ENCODE measurements at places on chromosomes 3 and 15.

DNA sequence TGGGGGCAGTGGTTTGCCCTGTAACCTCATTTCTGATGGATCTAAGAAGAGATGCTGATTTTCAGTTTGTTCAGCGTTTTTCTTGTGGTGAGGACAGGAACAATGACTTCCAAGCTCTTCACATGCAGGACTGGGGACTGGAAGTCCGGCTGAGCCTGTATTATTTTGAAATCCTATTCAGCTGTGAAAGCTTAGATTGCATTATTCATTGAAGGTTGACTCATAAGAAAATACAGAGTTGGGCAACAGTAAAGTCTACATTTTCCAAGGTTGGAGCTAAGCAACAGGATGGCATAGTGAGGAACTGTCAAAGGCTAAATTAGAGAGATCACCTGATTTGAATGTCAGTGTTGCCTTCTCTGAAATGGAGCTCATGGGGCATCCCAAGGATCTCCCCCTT is 230.9 kb upstream of the FEZF2 start:
- no peaks in the 10 kb centered on the region for H3K36me3 ChIP-seq
- peaks cover 73% of the 10 kb centered on the region for H3K4me1 ChIP-seq
- no peak for DNase-seq
- H3K27me3 ChIP-seq = no peaks in the 10 kb centered on the region
- H3K27ac ChIP-seq = no peak overlapping the region

DNA sequence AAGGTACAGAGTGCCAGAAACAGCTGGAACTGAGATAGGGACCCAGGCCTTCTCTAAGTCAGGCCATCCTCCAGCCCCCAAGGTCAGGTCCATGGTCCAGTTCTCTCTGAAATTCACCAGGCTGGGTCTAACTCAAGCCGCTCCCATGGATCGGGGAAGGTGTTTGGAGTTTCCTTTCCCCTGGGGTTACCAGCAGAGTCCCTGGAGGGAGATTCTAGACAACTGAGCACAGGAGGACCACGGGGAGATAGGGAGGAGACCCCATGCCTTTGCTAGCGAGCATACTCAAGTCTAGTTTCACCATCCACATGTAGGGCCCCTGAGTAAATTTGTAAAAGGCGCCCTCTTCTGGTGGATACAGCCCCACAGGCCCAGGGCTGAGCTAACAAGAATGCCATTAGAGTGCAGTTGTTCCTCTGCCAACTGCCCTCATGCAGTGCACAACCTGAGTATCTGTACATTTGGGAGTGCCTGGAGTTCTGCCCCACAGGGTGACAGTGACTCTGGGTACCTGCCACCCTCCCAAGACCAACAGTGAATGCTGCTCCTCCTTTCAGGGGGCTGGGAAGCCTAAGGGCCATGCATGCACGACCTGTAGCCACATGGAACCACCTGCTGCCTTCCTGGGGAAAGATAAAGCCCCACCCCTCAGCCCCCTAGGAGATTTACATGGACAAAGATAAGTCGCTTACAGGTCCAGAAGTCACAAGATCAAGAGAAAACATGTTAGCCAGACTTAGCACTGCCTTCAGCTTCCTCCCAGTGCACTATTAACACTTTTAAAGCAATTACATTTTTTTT is 89.0 kb downstream of the IQSEC1 start:
- H3K27ac ChIP-seq = no peak overlapping the region
- peaks cover 6% of the 10 kb centered on the region for H3K27me3 ChIP-seq
- peaks cover 39% of the 10 kb centered on the region for H3K4me1 ChIP-seq
- no peak overlapping the region for H3K4me3 ChIP-seq

DNA sequence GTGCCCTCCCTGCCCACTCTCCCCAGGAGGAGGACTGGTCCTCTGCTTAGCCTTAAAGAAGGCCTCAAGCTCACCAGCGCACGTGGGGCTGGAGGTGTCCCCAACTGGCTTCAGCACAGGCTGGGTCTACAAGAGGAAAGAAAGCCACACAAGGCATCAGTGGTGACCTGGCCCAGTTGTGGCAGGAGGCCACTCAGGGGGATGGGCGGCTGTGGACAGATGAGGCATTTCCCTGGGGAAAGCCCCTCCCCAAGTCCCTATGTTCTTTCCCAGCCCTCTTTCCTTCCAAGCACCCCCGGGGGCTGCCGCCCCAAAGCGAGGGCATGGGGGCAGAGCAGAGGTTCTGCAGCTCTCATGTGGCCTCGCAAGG is 155.2 kb upstream of the TLE3 start:
- H3K36me3 ChIP-seq = no peaks in the 10 kb centered on the region
- H3K27me3 ChIP-seq = peaks cover 66% of the 10 kb centered on the region
- H3K4me3 ChIP-seq = no peak overlapping the region
- DNase-seq = no peak
- H3K4me1 ChIP-seq = peaks cover 60% of the 10 kb centered on the region
- H3K27ac ChIP-seq = no peak overlapping the region

DNA sequence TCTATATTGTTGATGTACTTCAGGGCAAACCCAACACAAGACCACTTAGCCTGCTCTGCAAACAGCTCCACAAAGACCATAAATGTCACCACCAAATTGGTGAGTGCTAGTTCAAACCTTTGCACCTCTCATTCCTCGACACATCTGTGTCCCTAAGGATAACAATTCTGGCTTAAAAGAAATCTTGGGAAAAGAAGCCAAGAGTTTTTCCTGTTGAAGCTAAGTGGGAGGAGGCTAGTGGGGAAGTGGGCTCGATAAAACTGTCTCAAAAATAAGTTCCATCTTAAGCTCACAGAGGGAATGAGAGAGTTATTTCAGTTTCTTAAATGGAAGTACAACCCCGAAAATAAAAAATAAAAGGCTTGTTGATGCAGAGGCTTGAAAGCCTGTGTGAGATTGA is 40.4 kb upstream of the PRICKLE2 start:
- peak overlapping the region; percentile 86 for H3K4me3 ChIP-seq
- no peak for DNase-seq
- H3K4me1 ChIP-seq = peaks cover 69% of the 10 kb centered on the region
- peaks cover 21% of the 10 kb centered on the region for H3K36me3 ChIP-seq

DNA sequence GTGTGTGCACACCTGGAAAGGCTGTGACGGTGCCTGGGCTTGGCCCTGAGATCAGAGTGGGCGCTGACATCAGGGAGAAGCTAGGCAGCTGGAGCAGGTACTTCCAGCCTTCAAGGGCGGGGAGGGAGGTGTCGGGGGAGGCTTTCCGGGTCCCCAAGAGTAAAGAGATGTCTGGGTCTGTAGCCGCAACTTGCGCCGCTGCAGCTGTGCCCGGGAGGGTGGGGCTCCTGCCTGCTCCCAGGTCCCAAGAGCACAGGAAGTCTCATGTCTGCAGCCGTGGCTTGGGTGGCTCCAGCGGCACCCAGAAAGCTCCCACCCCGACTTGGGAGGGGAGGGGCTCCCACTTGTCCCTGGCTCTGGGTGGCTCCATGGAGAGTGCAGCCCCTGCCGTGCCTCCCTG is 103.2 kb upstream of the BNIP2 start:
- H3K27ac ChIP-seq = no peak overlapping the region
- no peaks in the 10 kb centered on the region for H3K36me3 ChIP-seq
- DNase-seq = no peak
- no peak overlapping the region for H3K4me3 ChIP-seq

DNA sequence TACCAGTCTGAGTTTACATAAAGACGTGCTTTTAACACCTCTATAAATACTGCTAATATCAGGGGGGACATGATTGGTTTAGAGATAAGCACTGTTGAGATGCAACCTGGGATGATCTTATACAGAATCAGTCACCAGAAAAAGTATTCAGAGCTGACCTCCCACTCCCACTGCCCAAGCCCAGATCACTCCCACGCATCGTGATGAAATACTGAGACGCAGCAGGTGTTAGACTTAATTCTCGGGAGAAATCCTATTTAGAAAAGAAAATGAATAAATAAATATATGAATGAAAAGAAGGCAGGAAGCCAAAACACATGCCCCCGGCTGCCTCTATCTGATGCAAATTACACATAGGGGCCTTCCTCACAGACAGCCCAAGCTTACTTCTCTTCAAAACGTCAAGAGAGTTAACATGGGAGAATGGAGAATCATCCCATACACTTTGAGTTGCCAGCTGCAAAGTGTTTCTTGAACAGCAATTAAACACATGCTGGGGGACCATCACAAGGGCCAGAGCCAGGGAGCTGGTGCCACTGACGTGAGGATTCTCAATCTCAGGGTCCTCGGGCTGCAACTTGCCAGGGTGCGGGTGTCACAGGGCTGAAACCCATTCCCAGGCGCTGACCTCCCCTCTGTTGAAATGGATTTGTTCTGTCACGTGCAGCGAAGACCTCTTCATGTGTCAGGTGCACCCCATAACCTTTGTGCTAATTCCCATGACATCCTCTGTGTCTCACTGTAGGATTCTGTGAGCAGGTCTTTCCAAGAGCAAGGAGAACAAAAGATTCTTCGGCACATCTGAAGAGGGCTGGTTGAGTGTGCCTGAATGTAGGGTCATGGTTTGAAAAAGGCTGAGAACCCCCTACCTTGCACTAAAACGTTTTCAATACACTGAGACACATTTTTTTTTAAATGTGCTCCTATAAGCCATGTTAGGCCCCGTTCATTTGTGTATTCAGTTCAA is 764.2 kb upstream of the ARRDC4 start:
- no peak overlapping the region for H3K4me3 ChIP-seq
- H3K27me3 ChIP-seq = no peaks in the 10 kb centered on the region
- DNase-seq = no peak
- H3K27ac ChIP-seq = peak overlapping the region; percentile 29
- H3K36me3 ChIP-seq = peaks cover 5% of the 10 kb centered on the region
- H3K4me1 ChIP-seq = peaks cover 17% of the 10 kb centered on the region

GRCh38 chr3:122560680-122561079 is 3.4 kb downstream of the PARP9 start:
- no peak overlapping the region for H3K4me3 ChIP-seq
- H3K36me3 ChIP-seq = no peaks in the 10 kb centered on the region
- DNase-seq = peak; percentile 23
- no peak overlapping the region for H3K27ac ChIP-seq

- no peak overlapping the region for H3K27ac ChIP-seq
- no peaks in the 10 kb centered on the region for H3K36me3 ChIP-seq
- no peak overlapping the region for H3K4me3 ChIP-seq
- H3K27me3 ChIP-seq = peaks cover 5% of the 10 kb centered on the region
- peaks cover 17% of the 10 kb centered on the region for H3K4me1 ChIP-seq
Observed at GRCh38 chr3:171768281-171768900, 41.9 kb downstream of the PLD1 start.

- no peaks in the 10 kb centered on the region for H3K27me3 ChIP-seq
- H3K36me3 ChIP-seq = no peaks in the 10 kb centered on the region
- peak overlapping the region; percentile 99 for H3K27ac ChIP-seq
- peaks cover 44% of the 10 kb centered on the region for H3K4me1 ChIP-seq
Observed at GRCh38 chr3:195441476-195441991, 1.3 kb downstream of the ACAP2 start.

- no peak overlapping the region for H3K4me3 ChIP-seq
- no peak overlapping the region for H3K27ac ChIP-seq
- H3K36me3 ChIP-seq = no peaks in the 10 kb centered on the region
- H3K4me1 ChIP-seq = peaks cover 11% of the 10 kb centered on the region
Observed at GRCh38 chr3:131031660-131032059, 5.0 kb downstream of the NEK11 start.

DNA sequence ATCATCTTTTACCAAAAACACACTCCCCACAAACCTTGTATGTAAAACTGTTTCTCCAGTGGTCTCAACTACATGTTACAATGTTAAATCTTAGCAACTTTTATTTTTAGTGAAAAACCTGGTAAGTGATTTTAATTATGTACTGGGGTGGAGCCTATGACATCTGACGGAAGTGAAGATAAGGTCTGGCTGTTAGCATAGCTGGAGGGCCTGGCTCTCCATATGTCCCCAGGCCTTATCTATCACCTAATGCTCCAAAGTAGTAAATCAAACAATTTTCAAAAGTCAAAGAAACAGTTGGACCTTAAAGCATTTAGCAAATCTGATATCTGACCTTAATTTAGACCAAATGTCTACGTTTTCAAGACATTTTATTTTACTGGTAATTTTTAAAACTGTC is 173.6 kb upstream of the SMAD3 start:
- DNase-seq = no peak
- no peak overlapping the region for H3K27ac ChIP-seq
- peaks cover 8% of the 10 kb centered on the region for H3K36me3 ChIP-seq
- peaks cover 43% of the 10 kb centered on the region for H3K4me1 ChIP-seq

DNA sequence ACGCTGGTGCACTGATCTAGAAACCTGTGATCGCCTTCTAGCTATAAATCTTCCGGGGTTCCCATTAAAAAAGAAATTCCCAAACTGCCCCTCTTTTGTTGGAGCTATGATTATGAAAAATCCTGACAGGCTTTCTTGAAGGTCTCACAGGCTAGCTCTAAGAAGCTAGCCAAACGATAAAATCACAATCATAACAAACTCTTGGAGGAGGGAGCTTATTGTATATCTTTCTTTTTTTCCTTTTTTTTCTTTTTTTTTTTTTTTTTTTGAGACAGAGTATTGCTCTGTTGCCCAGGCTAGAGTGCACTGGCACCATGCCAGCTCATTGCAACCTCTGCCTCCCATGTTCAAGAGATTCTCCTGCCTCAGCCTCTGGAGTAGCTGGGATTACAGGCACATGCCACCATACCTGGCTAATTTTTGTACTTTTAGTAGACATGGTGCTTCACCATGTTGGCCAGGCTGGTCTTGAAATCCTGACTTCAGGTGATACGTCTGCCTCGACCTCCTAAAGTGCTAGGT is 72.0 kb downstream of the MYO1E start:
- no peaks in the 10 kb centered on the region for H3K36me3 ChIP-seq
- no peak for DNase-seq
- H3K4me3 ChIP-seq = no peak overlapping the region
- H3K27me3 ChIP-seq = peaks cover 4% of the 10 kb centered on the region
- peaks cover 62% of the 10 kb centered on the region for H3K4me1 ChIP-seq

- peaks cover 25% of the 10 kb centered on the region for H3K4me1 ChIP-seq
- H3K4me3 ChIP-seq = no peak overlapping the region
- no peak overlapping the region for H3K27ac ChIP-seq
- no peak for DNase-seq
Observed at GRCh38 chr15:85615930-85616329, 178.8 kb downstream of the KLHL25 start.

DNA sequence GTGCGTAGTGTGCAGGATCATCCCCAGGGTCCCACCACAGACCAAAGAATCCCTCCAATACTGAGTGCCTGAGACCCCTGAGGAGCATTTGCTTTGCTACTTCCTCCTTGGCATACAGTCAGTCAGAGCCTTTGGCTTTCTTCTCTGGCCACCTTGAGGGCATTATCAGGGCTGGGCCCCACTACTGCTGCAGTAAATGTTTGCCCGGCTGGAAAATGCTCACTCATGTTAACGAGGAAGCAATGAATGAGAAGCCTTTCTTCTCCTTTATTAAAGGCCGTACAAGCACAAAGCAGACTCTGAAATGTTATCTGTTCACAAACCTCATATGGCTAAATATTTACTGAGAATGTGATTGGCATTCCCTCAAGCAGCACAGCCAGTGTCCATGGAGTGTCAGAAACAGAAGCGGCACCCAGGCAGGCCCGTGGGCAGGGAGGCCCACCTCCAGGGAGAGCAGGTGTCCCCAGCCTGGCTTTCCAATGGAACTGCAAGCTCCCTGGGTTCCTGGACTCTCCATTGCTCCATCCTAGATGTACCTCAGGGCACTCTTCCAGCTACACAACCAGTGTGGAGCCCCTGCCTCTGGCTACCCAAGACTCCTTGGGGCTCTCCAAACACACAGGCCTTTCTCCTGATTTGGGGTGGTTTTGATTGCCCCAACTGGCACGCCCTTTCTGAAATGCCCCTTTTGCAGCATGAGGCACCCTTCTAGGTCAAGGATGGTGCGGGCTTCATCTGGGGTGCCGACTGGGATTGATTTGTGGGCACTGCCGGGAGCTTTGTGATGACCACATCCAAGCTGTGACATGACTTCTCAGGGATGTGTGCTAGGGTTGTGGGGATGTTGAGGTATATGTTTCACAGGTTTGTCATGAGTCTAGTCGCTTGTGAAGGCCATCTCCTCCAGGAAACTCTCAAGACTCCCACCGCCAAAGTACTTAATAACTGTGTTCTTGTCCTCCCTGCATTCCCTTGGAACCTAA is 195.6 kb downstream of the FAM43A start:
- H3K27ac ChIP-seq = peak overlapping the region; percentile 23
- H3K36me3 ChIP-seq = no peaks in the 10 kb centered on the region
- H3K4me3 ChIP-seq = no peak overlapping the region
- no peak for DNase-seq

Data from nephron progenitor cell (in vitro differentiated cells).